ENCODE measurements at places on chromosomes 16 and 17. TPM values are rescaled to one million over a fixed set of nuclear protein-coding genes. Genes with fewer than 3 reads are reported as not detected.

The MYH13 gene
- under 0.01 TPM for total RNA-seq

The CSH2 gene
- total RNA-seq, result not detected

The CCR7 gene
- not detected for total RNA-seq

The CD300LB gene
- total RNA-seq, result not detected

The PPP1R1B gene
- not detected for total RNA-seq

The PTGES3L gene
- 0.89 TPM for total RNA-seq

The MLX gene
- total RNA-seq, result 33.7 TPM

The PITPNM3 gene
- total RNA-seq, result 0.78 TPM

The DYNLL2 gene
- total RNA-seq, result 16.0 TPM

The KRT40 gene
- not detected for total RNA-seq

The KRTAP3-1 gene
- not detected for total RNA-seq

The C17orf107 gene
- total RNA-seq, result 7.8 TPM

The TBX4 gene
- 0.89 TPM for total RNA-seq

The CIITA gene
- not detected for total RNA-seq

The SULT1A3 gene
- 3.1 TPM for total RNA-seq

The PNMT gene
- not detected for total RNA-seq

The HOXB3 gene
- total RNA-seq, result 5.6 TPM

The KAT2A gene
- 10.7 TPM for total RNA-seq

The SPIRE2 gene
- 1.4 TPM for total RNA-seq

The ATXN2L gene
- total RNA-seq, result 50.5 TPM

The SGSH gene
- 17.8 TPM for total RNA-seq

The CHST6 gene
- total RNA-seq, result 4.5 TPM

The BCL6B gene
- not detected for total RNA-seq

The C16orf90 gene
- total RNA-seq, result not detected

The KIF2B gene
- total RNA-seq, result not detected

The NT5M gene
- 1.5 TPM for total RNA-seq

The AIPL1 gene
- not detected for total RNA-seq

The SDR42E2 gene
- total RNA-seq, result not detected

The CLEC18A gene
- 0.32 TPM for total RNA-seq

The CCL17 gene
- total RNA-seq, result not detected

Data from smooth muscle cell of the umbilical artery (primary cell).